HCT116 (cell line): ENCODE measurements at places on chromosomes 11 and 22.
A peak's percentile ranks its signal among the peaks of the same experiment; 100 is the strongest.

GRCh38 chr11:12287374-12288211 is 89.8 kb upstream of the PARVA start:
- peak; percentile 78 for DNase-seq

- no peak for DNase-seq
Measured at GRCh38 chr11:20116825-20117224, 43.5 kb downstream of the DBX1 start.

DNA sequence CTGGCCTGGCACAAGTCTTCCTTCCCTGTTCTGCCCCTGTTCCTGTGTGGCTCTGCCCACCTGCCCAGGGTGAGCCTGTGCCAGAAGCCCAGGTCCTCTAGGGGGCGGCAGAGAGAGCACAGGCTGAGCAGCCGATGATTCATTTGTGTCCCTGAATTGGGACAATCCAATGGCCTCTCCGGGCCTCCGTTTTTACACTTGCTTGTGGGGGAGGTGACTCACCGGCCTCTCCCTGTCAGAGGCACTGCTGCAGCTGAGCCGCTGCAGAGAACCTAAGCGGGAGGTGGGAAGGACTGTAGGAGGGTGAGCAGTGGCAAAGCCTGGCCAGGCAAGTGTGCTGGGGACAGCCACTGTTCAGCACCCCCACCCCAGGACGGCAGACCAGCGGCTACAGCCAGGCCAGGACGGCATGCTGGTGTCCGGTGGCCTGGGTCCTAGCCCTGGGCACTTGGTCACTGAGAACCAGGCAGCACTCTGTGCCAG is 65.2 kb upstream of the LMO1 start:
- peak; percentile 89 for DNase-seq

- DNase-seq: no peak
Measured at GRCh38 chr11:57786436-57786835, 24.8 kb downstream of the CTNND1 start.

GRCh38 chr22:25111579-25112517 is 87.8 kb upstream of the CRYBB3 start:
- no peak for DNase-seq

GRCh38 chr11:41982975-41983374 is 523.5 kb upstream of the LRRC4C start:
- no peak for DNase-seq
